ENCODE measurements at places on chromosomes 13 and 19. TPM values are rescaled to one million over a fixed set of nuclear protein-coding genes. Genes with fewer than 3 reads are reported as not detected.
A peak's percentile ranks its signal among the peaks of the same experiment; 100 is the strongest.

- DNase-seq = no peak
Measured at GRCh38 chr13:102091231-102091630, 310.6 kb downstream of the FGF14 start.

- DNase-seq = peak; percentile 71
Measured at GRCh38 chr13:71867131-71867814, at the start of gene DACH1. DACH1 (minus strand) TSS chr13:71867204.

DNA sequence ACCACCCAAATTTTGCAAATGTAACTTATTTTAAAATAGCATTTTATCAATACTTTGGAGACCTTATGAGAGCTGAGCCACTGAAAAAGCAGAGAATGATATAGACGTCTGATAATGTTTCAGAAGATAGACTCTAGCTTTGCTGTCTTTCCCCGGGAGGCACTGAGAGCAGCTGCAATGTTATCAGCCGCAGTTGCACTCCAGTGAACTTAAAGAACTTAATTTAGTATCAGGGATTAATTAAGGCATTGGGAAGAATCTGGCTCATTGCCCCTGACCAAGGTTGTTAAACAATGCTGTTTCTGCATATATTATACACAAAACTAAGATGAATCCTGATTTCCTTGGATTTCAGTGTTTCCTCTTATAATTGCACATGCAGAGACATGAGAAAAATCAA is 75.7 kb upstream of the SGCG start:
- DNase-seq = no peak

DNA sequence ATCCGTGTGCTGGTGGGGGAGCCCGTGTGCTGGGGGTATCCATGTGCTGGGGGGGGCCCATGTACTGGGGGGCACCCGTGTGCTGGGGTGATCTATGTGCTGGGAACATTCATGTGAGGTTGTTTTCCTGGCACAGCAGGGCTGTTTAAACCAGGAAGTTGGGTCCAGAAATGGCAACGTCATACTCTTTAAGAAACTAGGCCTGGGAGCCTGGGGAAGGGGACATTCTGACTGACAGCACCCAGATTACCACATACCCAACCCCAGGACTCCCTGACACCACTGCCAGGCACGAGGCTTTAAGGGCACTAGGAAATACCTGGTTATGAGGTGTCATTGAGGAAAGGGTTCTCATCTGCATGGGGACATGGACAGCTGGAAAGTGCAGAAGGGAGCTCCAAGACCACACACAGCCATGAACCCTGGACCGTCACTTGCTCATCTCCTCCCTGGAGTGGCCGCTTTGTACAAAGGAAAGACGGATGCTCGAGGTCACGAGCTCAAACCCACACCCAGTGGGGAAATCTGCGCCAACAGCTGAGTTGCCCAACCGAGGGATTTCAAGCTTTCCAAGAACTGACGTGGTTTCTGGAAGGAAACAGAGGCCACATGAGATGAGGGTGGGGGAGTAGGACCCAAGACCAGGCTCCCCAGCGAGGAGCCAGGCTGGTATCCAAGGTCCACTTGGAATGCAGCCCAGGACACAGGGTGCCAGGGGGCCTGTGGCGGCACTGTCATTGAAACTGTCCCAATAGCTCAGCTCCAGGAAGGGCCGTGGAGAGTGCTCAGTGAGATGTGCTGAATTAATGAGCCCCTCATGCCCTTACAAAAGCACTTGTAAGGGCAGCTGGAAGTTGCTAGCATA is 40.9 kb downstream of the RAB20 start:
- peak; percentile 55 for DNase-seq

ZNF667 gene
- 0.64 TPM for total RNA-seq

ZNF470 gene
- total RNA-seq = 6.8 TPM

DNA sequence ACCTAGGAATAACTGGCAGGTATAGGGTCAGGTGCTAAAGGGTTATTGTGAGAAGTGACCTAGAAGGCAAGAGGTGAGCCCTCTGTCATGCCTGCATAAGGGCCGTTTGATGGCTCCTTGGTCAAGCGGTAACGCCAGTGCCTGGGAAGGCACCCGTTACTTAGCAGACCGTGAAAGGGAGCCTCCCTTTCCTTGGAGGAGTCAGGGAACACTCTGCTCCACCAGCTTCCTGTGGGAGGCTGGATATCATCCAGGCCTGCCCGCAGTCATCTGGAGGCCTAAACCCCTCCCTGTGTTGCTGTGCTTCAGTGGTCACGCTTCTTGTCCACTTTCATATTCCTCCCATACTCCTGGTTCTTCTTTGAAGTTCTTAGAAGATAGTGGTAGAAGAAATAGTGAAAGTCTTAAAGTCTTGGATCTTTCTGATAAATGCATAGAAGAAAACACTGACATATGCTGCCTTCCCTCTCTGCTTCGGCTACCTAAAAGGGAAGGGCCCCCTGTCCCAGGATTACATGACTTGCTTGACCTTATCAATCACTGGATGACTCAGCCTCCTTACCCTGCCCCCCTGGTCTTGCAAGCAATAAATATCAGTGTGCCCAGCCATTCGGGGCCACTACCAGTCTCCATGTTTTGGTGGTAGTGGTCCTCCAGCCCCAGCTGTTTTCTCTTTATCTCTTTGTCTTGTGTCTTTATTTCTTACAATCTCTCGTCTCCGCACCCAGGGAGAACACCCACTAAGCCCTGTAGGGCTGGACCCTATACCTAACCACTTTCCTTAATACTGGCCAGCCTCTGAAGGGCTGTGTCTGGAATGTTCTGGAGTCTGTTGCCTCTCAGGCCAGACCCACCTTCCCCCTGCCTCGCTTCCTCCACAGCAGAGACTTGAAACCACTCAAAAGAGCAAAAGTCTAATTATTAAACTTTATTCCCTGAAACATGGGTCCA is 16.1 kb upstream of the ABCC4 start:
- peak; percentile 25 for DNase-seq

DNA sequence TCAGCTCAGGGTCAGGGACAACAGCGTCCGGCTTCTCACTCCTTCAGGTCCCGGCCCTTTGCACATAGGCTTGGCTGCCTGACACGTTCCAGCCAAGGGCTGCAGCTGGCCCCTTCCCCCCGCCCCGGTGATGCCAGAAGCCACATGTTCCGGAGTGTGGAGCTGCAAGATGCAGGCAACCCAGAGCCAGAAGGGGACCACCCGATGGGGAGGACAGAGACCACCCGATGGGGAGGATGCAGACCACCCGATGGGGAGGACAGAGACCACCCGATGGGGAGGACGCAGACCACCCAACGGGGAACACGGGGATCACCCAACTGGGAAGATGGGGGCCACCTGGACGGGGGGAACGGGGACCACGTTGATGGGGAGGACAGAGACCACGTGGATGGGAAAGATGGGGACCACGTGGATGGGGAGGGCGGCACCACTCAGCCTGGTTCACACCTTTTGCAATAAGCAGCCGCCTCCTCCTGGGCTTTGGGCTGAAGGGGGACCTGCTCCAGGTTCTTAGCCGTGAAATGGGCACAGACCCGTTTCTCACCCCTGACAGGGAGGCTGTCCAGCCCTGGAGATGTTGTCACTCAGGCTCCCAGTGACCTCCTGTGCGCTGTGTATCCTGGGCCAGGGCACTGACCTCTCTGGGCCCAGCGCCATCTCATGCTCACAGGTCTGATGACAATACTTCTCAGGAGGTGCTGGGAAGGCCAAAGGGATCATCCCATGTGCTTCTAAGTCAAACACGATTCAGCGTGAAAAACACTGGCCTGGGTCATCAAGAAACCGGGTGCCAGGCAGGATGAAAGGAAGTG is 34.5 kb downstream of the C13orf46 start:
- DNase-seq = no peak

LYPD5 gene
- total RNA-seq = not detected

DHX34 gene
- 17.7 TPM for total RNA-seq

SPRED3 gene
- total RNA-seq = 19.0 TPM

IGSF23 gene
- not detected for total RNA-seq

DNA sequence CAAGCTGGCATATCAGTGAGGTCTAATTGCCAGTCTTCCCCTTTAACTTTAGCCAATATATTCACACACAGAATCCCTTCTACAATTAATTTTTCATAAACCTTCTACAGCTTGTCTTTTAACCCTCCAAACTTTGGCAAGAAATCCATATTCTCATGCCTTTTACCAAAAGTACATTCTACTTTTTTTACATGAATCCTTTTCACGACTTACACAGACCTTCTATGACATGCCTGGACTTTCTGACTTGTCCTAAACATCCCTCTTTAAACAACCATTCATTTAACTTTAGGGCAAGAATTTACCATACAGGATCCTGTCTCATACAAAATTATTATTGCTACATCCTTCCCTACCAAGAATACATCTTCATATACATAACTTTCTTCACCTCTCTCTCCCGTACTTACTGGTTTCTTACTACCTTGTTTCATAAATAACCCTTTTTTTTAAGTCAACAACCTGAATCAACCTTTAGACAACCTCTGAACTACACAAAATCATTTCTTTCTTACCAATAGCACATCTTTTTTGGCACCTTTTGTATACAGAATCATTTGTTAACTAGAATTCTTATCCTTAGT is 23.5 kb downstream of the ZNF544 start:
- no peak for DNase-seq

DNA sequence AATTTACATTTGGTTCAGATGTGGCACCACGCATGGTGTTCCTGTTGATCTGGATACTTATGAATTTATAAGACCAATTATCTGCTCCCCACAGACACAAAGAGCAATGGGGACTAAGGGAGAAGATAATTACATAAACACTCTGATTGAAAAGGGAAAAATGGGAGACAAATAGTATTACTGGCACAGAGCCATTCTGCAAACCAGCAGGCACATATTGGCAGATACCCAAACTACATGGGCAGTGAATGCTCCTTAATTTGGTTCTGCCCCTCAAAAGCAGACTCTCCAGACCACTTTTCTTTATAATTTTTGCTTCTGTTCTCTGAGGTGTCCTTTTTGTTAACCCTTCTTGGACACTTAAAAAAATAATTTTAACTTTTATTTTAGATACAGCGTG is 1674.2 kb downstream of the PCDH9 start:
- DNase-seq = no peak

- no peak for DNase-seq
Measured at GRCh38 chr19:11021760-11022144, 60.9 kb downstream of the SMARCA4 start.

GRCh38 chr19:46133101-46133627 is 8.7 kb upstream of the IGFL3 start:
- peak; percentile 100 for DNase-seq

DNA sequence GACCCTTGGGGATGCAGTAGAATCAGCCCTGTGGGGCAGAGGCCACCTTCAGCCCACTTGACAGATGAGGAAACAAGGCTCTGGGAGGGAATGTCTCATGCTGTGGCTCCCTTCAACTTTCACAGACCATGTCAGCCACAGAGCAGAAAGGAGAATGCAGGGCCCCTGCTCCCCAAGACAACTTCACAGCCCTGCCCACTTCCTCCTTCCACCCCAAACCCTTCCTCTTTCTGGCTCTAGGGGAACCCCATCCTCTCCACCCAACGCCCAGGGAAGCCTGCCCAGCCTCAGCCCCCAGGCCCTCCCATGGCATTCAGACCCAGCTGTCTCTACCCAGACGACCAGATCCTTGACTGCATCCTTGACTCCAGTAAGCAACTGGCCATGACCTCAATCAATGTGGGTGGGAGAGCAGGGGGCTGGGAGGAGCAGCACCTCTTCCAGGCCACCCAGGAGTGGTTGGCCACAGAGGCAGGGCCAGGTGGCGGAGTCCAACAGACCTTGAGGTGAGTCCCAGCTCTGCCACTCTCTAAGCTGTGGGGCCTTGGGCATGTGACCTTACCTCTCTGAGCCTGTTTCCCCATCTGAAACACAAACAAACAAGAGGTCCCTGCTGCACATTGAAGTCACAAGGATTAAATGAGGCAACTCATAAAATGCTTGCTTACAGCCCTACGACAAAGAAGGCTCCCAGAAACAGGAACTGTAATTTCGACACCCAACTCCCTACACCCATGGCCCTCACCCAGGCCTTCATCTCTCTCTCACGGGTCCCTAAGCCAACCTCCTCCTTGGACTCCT is 15.8 kb downstream of the DEDD2 start:
- no peak for DNase-seq

Data from astrocyte (in vitro differentiated cells and primary cell).